Stimulated activated CD4-positive, alpha-beta T cell treated with anti-CD3 and anti-CD28 coated beads, Interleukin-2, amount 100 ng/mL, for 4 hours (primary cell): ENCODE measurements at places on chromosomes 7 and 10.
A peak's percentile ranks its signal among the peaks of the same experiment; 100 is the strongest.

DNA sequence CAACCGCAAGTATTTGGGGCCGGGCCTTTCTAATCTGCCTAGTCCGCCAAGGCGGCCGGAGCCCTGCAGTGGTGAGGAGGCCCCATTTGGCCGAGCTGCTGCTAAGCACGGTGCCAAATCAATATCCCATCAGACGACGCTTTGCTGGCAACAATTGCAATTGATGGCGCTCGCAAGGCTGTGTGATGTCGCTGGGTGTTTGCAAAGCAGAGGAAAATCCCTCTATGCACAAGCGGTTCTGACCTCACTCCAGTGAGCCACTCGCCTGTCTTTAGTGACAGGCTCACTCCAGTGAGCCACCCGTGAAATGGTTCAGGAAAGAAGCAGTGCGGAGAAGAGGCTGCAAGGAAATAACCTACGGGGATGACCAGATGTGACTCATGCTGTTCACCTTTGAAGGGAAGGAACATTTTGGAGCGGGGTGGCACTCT is 18.3 kb upstream of the PDE1C start:
- DNase-seq = no peak

- DNase-seq = no peak
Observed at GRCh38 chr7:21902240-21902639, 43.5 kb downstream of the CDCA7L start.

DNA sequence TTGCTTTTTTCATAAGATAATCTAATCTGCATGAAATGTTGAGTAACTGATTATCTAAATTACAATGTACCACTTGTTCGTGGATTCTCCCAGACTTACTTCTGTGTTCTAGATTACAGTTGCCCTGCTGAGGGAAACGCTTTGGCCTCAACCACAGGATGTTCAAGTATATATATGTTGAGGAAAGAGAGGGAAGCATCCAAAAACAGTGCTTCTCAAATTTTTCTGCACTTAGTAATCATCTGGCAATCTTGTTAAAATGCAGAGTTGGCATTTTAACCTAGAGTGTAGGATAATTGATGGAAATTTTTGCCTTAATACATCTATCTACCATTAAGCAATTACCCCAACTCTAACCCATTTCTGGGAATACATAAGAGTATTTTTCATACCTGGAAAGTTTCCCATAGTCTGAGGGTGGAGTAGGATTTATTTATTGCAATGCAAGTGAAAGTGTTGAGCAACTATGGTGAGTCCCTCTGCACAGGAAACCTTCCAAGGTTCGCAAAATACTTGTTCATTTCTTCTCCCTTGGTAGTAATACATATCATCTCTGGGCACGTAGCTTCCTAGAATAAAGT is 59.6 kb upstream of the C1GALT1 start:
- DNase-seq = no peak

DNA sequence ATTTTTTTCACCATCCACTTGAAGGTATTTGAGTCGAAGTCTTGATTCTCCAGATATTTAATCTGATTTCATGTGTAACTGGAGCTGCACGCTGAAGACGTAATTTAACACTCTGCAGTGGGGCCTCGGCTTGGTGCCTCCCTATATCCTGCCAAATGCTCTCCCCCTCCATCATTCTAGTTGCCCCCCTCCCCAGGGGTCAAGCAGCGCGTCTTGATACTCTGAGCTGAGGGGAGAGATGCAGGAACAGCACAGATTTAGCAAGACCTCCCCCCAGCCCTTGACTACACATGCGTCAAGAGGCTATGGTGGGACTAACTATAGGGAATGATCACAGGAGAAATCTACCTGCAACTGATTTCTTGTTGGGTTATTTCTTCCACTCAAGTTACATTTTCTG is 85.8 kb downstream of the PRPF18 start:
- DNase-seq = no peak

DNA sequence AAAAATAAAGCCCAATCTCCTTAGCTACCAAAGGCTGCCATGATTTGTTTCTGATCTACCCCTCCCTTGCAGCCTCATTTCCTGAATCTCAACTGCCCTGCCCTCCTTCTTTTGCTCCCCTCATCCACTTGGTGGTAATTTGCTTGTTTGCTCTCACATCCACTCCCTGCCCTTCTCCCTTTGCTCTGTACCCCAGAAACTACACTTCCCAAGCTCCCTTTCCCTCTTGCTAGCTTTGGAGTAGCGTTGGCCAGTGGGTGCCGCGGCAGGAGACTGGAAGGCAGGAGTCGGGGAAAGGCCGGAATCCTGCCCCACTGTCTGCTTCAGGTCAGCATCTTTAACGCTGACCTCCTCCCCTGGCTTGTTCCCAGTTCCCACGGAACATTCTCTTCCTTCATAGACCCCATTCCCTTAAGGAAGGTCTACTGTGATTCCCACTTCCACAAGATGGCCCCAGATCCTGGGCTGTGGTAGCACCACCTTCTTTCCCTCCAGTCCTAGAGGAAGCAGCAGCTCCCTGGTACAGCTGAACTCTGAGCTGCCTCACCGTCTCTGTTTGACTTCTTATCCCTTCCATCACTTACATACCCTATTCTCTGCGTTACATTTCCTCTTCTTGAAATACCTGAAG is 79.1 kb downstream of the PIK3CG start:
- DNase-seq = no peak

GRCh38 chr7:53340220-53340619 is 304.8 kb downstream of the POM121L12 start:
- DNase-seq = no peak

- no peak for DNase-seq
Observed at GRCh38 chr10:32413513-32413912, 32.4 kb upstream of the CCDC7 start.

DNA sequence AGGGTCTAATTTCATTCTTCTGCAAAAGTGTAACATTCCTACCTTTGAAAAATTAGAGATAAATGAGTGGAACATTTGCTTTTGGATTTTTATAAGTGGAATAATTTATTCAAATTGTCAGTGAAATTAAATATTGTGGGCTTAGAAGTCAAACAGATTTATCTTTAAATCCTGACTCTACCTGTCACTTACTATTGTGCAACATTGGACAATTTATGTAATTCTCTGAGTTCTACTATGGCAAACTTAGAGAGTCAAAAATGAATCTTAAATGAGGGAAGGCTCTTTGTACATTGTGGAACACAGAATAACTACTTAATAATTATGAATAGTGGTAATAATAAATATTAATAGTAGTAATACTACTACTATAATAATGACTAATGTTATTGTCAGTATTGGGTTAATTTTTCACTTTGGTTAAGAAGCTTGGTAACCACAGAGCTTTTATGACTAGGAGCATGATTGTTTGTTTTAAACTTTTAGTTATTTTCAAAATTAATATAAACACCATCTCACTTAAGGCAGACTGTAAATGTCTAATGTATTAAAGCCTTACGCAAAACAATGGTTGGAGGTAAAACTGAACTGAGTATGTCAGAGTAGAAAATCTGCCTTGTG is 70.0 kb downstream of the PRKG1 start:
- DNase-seq = no peak

- DNase-seq = no peak
Observed at GRCh38 chr7:69714886-69715576, 116.8 kb downstream of the AUTS2 start.

DNA sequence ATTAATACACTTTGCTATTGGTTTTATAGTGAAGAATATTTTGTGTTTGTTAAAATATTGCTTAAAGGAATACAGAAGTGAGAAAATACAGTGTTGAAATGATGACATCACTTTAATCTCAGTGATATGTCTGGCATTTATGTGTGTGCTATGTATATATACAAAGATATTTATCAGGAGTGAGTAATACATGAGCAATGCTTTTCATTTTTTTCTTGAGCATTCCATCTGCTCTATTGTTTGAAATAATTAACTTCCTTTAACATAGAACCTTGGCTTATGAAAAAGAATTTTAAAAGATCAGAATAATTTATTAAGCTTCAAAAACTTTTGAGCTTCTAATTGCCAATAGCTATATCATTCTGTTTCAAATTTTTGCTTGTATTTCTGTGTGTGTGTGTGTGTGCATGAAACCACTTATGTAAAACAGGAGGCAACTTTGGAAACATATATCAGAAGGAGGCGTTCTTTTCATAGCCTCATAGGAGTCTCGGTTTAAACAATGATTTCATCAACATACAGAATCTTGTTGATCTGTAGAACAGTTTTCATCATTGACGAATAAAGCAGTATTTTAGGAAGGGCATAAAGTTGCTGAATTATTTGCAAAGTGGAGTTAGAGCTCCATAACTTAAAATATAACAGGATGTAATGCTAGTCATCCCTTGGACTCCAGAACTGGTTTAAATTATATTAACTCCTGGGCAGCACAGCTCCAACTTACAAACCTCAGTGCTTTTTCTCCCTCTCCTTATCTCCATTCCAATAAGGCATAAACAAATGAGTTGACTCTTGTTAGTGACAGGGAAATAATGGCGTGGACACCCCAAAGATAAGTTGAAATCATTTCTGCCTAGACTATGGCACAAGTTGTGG is 228.4 kb upstream of the DGKB start:
- no peak for DNase-seq

GRCh38 chr10:56318816-56319215 is 42.2 kb downstream of the ZWINT start:
- no peak for DNase-seq

GRCh38 chr7:79093421-79093820 is 360.0 kb downstream of the MAGI2 start:
- no peak for DNase-seq

GRCh38 chr10:51861731-51862130 is 162.3 kb upstream of the CSTF2T start:
- DNase-seq = no peak

DNA sequence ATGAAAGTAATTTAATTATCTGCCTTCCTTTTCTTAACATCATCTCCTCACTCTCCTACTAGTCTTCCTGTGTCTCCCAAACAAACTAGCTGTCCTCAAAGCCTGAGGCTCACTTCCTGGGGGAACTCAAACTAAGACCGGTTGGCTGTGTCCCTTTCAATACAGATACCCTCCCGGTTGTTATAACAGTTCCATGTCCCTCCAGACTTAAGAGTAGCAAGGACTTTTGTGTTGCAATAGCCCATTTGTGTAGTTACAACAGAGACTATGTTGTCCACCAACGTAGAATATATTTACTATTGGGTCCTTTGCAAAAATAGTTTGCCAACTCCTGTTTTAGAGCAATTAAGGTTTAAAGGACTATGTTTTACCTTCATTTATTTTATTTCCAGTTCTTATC is 8.6 kb upstream of the TARP start:
- no peak for DNase-seq

- no peak for DNase-seq
Observed at GRCh38 chr10:127964621-127965020, 57.7 kb downstream of the PTPRE start.

- DNase-seq = no peak
Observed at GRCh38 chr7:74029089-74029785, 1.3 kb downstream of the ELN start.

DNA sequence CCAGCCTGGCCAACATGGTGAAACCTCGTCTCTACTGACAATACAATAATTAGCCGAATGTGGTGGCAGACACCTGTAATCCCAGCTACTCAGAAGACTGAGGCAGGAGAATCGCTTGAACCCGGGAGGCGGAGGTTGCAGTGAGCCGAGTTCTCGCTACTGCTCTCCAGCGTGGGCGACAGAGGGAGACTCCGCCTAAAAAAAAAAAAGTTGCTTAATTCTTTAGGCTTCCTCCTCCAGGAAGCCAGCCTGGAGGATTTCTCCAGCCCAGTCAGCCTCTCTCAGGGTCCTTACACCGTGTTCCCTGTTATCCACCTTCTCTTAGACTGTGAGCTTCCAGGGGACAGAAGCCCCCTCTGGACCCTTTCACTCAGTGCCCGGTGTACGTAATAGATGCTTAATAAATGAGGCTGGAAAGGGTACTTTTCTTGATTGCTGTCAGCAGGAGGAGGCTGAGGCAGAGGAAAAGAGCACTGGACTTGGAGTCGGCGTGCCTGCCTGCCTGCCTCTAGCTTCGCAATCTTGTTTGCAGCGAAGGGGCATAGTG is 16.4 kb upstream of the NODAL start:
- no peak for DNase-seq

GRCh38 chr10:88819290-88819689 is 16.8 kb downstream of the LIPM start:
- no peak for DNase-seq

DNA sequence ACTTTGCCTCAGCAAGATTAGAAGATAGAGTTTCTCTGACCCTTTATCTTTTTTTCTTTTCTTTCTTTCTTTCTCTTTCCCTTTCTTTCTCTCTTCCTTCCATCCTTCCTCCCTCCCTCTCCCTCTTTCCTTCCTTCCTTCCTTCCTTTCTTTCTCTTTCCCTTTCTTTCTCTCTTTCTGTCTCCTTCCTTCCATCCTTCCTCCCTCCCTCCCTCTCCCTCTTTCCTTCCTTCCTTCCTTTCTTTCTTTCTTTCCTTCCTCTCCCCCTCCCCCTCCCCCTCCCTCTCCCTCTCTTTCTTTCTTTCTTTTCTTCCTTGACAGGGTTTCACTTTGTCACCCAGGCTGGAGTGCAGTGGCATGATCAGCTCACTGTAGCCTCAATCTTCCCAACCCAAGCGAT is 40.2 kb upstream of the LCOR start:
- DNase-seq = no peak

GRCh38 chr10:105280895-105281294 is 639.8 kb downstream of the SORCS3 start:
- no peak for DNase-seq

DNA sequence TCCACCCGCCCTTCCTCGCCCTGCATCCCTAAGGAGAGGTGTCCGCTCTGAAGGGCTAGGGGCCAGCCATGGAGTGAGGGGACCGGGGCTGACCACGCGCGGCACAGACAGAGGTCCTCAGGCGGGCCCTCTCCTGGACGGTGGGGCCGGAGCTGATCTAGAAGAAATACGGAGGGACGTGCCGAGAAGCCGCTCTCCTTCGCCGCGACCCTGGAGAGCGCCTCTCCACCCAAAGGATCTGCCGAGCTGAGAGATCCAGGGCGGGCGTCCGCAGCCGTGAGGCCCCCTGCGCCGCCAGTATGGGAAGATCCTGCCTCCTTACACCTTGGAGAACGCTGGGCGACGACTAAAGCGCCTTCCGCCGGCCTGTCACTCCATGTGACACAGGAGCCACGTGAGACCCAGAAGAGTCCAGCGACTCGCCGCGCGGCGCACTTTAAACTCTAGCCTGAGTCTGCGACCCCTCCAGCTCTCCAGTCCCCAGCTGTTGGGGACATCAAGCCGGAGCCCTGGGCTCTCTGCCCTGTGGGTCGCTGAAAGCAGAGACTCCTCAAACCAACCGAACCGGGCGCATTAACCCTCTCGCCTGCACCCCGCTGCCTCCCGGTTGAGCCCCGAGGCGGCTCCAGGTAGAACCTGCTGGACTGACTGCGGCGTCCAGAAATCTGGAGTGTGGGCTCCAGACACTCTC is 1.5 kb upstream of the SFMBT2 start:
- no peak for DNase-seq

- DNase-seq = no peak
Observed at GRCh38 chr7:152923711-152924110, 164.2 kb downstream of the ACTR3B start.

- peak; percentile 39 for DNase-seq
Observed at GRCh38 chr10:124696446-124697392, 47.5 kb downstream of the FAM53B start.

GRCh38 chr7:30434140-30434799 is 44.3 kb downstream of the NOD1 start:
- DNase-seq = no peak

GRCh38 chr10:98425511-98426352 is 10.8 kb upstream of the PYROXD2 start:
- DNase-seq = peak; percentile 9
